ENCODE measurements at places on chromosomes 13 and 19.
A peak's percentile ranks its signal among the peaks of the same experiment; 100 is the strongest.

DNA sequence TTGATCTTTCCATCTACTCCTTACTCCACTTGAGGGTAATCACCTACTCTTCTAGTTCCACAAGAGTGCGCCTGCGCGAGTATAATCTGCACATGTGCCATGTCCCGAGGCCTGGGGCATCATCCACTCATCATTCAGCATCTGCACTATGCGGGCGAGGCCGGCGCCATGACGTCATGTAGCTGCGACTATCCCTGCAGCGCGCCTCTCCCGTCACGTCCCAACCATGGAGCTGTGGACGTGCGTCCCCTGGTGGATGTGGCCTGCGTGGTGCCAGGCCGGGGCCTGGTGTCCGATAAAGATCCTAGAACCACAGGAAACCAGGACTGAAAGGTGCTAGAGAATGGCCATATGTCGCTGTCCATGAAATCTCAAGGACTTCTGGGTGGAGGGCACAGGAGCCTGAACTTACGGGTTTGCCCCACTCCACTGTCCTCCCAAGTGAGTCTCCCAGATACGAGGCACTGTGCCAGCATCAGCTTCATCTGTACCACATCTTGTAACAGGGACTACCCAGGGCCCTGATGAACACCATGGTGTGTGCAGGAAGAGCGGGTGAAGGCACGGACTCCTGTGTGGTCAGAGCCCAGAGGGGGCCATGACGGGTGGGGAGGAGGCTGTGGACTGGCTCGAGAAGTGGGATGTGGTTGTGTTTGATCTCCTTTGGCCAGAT, 2.7 kb upstream of the KLK2 start:
- no peak for DNase-seq

- DNase-seq: peak; percentile 54
These were observed 8.8 kb upstream of the BBC3 start for GRCh38 chr19:47239610-47240296.

- DNase-seq: peak; percentile 15
These were observed 16.5 kb upstream of the B3GNT3 start for GRCh38 chr19:17778251-17778967.

GRCh38 chr13:28494778-28495537, at the start of gene FLT1:
Gene FLT1, minus strand, starts transcription at chr13:28495128. Its CDS starts 285 bp downstream, at chr13:28494843.
- no peak for DNase-seq

- no peak for DNase-seq
These were observed 1.2 kb upstream of the F10 start for GRCh38 chr13:113121183-113121927.

DNA sequence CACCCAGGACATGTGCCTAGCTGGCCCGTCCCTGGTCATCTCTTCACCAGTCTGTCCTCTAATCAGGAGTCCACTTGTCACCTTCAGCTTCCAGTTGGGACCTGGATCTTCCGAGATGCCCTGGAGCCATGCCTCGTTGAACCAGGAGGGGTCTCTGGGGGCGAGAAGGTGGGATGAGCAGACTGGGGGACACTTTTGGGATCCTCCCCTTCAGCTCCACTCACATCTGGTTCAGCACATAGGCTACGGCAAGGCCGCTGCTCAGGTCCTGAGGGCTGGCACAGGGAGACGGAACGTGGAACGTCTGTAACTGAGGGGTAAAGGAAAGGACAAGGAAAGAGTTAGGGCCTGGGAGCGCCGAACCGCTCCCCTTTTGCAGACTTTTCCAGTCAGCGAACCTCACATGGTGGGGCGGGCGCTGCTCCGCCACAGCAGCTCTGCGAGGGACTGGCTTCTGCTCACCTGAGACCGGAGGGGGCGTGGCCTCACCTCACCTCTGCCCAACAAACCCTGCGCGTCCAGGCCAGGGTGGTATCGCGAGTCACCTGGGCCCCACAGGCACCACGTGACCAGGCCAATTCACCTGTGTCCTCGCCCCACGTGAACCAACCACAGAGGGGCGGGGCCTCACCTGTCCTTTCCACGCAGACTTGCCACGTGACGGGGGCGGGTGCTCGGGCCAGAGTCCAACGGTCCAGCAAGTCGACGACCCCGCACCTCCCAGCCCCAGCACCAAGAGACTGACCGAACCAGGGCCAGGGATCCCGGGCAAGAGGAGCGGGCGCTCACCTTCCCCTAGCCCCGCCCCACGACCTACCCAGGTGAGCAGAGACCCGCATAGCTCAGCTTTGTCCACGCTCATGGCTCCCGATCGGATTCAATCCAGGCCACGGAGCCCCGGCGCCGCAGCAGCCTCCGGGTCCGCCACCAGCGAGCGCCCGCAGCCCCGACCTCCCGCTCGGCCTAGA, at the start of gene HOOK2:
TSS of gene HOOK2 (minus strand) at position 965 of the 968 bp plus-strand sequence. CDS start at position 862, 103 bp downstream.
- DNase-seq: no peak

- DNase-seq: no peak
These were observed 251.7 kb upstream of the HTR2A start for GRCh38 chr13:47148543-47148942.

- no peak for DNase-seq
These were observed 19.9 kb downstream of the CCNE1 start for GRCh38 chr19:29831686-29832085.

DNA sequence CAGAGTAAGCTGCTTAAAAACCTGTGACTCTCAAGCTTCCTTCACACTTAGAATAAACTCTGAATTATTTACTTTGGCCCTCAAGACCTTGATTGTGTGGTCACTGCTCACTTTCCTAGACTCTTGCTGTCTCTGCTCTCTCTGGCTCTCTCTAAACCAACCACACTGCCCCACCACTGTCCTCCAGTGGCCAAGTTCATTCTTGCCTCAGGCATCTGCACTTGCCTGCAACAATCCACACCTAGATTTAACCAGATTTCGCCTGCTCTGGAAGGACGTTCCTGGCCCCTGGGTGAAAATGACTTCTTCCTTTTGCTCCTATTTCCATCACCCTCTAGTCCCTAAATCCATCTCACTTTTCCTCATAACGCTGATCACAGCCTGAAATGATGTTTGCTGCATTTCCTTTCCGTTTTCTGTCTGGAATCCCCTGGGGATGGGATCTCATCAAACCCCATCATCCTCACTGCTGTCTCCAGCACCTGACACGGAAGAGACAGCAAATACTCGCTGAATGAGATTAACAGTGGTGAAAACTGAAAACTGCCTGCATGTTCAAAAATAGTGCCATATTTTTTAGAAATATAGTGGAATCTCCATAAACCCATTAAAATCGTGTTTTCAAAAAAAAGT, 232.6 kb downstream of the UQCRFS1 start:
- DNase-seq: peak; percentile 36

GRCh38 chr19:46428239-46429135, at the start of gene PNMA8C:
Gene PNMA8C, minus strand, starts transcription at chr19:46428936. Its CDS starts 577 bp downstream, at chr19:46428359.
- DNase-seq: peak; percentile 52

DNA sequence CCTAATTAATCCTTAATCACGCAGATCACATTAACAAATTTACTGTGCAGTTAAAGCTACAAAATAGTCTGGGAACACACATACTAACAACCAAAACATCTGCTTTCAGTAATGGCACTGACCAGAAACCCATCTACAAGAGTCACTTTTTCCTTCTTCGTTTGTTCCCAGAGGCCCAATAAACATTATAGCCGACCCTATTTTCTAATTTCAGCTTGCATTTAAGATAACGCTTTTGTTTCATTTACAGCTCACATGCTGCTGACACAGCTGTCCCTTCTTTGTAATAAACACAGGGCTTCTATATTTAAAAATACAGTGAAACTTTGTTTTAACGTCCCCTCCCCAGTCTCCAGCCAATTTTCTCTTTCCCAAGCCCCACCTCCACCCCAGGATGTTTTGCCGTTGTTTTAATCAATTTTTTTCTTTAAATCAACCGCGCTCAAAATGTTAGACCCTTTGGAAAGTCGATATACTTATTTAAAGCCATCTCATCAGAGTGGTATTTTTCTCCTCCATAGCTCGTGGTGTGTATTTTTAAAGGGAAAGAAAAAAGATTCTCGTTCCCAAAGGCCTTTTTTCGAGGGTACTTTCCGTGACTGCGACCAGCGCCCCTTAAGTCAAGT, 1.7 kb upstream of the WBP4 start:
- DNase-seq: no peak

DNA sequence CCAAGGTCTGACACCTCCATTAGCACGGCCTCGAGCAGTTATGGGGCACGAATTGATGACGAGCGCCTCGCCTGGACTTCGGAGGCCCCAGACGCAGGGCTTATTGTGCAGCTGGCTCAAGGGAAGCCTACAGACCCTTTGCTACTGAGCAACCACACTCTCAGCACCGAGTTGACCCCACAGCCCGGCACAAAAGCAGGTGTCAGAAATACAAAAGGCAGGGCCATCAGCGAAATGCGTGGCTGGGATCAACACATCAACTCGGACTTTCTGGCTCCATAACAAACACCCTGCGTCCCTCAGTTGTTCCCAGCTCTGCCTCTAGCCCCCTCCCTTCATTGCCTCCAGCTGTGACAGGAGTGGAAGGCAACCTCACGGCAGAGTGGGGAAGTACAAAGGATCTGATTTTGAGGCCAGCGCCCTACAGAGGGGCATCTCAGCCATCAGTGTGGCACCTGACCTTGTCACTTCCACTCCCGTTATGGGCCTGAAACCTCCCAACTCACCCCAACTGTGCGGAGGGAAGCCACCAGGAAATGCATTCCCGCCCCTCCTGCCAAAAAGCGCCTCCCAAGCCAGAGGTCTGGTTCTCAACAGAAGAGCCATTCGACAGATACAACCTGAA, 18.0 kb downstream of the PEPD start:
- DNase-seq: no peak

DNA sequence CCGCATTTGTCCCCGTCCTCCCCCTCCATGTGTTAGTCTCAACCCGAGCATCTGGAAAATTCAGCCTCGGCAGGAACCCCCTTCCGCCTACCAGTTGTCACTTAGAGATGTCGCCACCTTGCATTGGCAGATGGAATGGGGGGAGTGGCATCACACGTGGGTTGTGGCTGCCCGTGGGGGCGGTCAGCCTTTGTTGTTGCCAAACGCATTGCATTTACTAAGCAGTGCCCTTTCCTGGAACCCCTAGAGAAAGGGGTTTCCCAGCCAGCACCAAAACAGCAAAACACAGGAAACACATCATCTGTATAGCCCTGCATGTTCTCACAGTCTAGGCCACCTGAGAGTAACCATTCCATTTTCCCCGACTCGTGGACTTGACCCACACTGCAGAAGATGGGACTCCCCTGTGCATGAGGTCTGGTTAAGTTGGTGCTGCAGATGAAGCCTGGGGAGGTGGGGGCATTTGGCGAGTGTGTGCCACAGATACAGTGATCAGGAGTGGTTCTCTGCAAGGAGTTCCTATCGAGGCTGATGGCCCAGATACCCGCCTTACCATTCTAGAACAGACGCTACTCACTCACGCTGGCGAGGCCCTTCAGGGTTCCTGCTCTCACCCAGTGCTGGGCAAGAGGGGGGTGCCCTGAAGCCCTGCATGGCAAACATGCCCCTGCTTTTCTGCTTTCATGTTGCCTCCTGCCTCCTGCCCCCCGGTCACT, 38.3 kb downstream of the TMED1 start:
- no peak for DNase-seq

DNA sequence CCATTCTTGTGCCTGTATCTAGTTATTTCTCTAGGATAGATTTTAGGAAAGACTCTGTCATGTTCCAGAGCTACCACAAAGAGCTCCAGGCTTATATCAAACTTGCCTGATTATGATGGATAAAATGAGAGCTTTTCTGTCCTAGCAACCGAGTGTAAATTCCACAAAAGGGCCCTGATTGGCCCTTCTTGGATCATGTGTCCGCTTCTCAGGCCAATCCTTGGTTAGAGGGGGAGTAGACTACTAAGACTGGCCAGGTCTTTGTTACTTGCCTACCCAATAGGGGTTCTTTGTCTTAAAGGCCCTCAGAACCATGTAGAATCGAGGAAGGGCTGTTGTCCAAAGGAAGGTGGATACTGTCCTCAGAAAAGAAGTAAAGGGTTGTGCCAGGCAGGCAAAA, 2.4 kb downstream of the DHX34 start:
- DNase-seq: peak; percentile 19

GRCh38 chr13:38418286-38418685, 68.6 kb downstream of the UFM1 start:
- DNase-seq: peak; percentile 19

DNA sequence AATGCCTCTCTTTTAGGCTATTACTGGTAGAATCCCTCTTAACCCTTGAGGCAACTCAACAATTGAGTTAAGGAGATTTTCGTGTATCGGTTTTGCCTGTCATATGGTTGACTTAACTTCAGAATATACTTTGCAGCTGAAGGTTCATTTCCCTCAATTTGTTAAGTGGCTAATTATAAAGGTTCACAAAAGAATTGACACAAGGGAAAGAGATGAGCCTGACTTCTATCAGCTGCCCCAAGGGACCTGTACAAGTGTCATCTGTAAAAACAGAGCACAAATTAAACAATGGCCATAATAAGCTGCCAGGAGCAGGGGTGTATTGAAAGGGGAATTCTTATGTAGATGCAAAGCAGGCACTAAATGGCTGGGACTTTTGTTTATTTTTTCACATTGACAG, 334.8 kb upstream of the OBI1 start:
- DNase-seq: no peak

DNA sequence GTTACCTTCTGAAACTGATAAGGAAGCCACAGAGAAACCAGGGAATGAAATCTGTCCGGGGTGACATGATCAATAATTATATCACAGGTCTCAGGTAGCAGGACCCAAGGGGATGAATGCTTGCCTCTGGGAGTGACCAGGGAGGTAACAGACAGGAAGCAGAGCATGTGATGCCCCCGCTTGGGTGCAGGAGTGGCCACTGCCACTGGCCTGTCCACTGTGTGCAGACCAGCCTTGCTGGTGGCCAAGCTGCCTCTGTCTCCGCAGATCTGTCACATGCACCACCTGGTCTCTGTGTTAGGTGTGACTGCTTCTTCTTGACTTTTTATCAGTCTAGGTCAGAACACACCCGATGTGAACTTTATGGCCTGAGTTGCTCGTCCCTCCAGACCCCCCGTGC, 71.8 kb downstream of the PEPD start:
- DNase-seq: no peak

GRCh38 chr13:47110141-47110540, 213.3 kb upstream of the HTR2A start:
- DNase-seq: no peak

- DNase-seq: peak; percentile 28
These were observed 208.6 kb downstream of the URI1 start for GRCh38 chr19:30150626-30151025.

GRCh38 chr13:33855371-33855895, 37.5 kb downstream of the RFC3 start:
- no peak for DNase-seq

GRCh38 chr13:51230477-51231105, 8.4 kb downstream of the FAM124A start:
- peak; percentile 17 for DNase-seq

GRCh38 chr13:77515785-77516184, 19.7 kb upstream of the SCEL start:
- DNase-seq: no peak

- no peak for DNase-seq
These were observed 664.1 kb downstream of the EFNB2 start for GRCh38 chr13:105871326-105871725.

GRCh38 chr19:50601407-50602088, 33.3 kb upstream of the LRRC4B start:
- no peak for DNase-seq
